ENCODE measurements at places on chromosomes 16 and 17.

GRCh38 chr17:35809855-35810461, 674 bp downstream of the TAF15 start:
- DNase-seq, result no peak

DNA sequence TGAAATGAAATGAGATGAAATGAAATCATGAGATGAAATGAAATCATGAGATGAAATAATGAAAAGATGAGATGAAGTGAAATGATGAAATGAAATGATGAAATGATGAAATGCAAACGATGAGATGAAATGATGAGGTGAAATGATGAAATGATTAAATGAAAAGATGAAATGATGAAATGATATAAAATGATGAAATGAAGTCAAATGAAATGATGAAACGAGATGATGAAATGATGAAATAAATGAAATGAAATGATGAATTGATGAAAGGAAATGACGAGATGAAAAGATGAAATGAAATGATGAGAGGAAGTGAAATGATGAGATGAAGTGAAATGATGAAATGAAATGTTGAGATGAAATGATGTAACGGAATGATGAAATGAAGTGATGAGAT, 595.6 kb downstream of the TP53TG3F start:
- DNase-seq, result no peak

- no peak for DNase-seq
These were observed 103.5 kb upstream of the NOG start for GRCh38 chr17:56489980-56490379.

- DNase-seq, result no peak
These were observed 91.3 kb downstream of the SOCS1 start for GRCh38 chr16:11164482-11165270.

DNA sequence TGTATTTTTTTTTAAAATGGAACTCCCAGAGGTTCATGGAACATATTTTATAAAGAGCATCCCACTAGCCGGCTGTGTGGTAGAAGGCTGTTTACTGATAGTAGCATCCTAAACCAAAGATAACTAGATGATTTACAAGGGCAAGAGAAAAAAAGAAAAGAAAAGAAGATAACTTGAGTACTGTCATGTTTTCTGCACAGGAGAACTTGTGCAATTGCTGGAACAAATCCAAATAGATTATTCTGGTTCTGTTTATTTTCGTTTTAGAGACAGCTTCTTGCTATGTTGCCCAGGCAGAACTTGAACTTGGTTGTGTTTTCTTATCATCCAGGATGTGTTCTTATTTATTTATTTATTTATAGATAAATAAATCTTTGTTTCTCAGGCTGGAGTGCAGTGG, 20.9 kb upstream of the PPM1D start:
- no peak for DNase-seq

- no peak for DNase-seq
These were observed 428 bp downstream of the SGSM2 start for GRCh38 chr17:2337544-2338314.

DNA sequence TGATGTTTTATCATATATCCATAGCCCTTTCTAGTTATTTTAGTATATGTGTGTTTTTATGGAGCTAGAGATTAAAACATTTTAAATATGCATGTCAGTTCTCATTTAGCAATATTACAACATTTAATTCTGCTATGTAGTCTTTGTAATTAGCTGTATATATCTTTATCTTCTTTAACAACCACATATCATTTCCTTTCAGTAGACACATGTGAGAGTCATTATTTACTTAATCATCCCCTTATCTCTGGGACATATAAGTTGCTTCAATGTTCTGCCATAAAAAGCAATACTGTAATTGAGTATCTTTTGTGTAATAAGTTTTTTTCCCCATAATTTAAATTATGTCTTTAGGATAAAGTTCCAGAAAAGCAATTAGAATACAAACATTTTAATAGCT, 52.0 kb upstream of the CLEC3A start:
- DNase-seq, result no peak

DNA sequence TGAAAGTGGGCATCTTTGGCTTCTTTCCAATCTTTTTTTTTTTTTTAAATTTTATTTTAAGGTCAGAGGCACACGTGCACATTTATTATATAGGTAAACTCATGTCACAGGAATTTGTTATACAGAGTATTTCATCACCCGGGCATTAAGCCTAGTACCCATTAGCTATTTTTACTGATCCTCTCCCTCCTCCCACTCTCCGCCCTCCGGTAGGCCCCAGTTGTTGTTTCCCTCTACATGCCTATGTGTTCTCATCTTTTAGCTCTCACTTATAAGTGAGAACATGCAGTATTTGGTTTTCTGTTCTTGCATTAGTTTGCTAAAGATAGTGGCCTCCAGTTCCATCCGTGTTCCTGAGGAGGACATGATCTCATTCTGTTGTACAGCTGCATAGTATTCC, 108.5 kb downstream of the CYB561 start:
- DNase-seq, result no peak

DNA sequence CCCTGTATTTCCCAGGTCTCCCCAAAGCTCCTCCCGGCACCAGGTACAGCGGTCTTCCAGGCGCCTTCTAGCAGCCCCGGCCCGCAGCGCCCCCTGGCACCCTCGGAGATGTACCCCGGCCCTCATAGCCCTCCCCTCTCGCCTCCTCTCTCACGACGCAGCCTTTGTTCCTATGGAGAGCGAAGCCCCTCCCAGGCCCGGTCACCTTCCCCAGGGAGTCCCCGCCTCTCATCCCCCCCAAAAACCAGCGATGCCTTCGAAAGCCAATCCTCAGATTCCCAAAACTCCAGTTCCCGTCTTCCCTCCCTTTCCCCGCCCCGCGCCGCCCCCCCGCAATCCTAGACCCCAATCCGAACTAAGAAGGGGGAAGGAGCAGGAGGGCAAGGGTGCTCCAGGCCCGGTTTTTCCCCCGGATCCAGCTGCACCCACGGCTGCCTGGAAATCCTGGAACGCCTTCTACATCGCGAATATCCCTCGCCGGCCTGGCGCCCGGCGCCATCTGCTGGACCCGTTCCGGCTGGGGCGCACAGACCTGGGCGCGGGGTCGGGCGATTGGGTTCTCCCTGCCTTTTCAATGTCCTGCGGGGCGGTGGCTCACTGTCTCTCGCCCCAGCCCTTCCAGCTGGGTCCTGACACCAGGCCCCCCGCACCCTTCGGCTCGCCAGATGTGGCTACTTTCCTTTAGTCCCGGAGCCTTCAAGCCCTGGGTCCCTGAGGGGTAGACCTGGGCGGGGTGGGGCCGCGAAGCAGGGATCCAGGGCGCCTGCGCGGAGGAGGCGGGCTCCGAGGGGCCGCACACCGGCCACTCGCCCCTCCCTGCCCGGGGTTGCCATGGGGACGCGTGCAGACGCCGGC, at the start of gene DNAH2:
Gene DNAH2 (plus strand): TSS at position 844 of the 855 bp plus-strand sequence. CDS start 1,991 bp downstream, outside the sequence.
- peak; percentile 29 for DNase-seq

DNA sequence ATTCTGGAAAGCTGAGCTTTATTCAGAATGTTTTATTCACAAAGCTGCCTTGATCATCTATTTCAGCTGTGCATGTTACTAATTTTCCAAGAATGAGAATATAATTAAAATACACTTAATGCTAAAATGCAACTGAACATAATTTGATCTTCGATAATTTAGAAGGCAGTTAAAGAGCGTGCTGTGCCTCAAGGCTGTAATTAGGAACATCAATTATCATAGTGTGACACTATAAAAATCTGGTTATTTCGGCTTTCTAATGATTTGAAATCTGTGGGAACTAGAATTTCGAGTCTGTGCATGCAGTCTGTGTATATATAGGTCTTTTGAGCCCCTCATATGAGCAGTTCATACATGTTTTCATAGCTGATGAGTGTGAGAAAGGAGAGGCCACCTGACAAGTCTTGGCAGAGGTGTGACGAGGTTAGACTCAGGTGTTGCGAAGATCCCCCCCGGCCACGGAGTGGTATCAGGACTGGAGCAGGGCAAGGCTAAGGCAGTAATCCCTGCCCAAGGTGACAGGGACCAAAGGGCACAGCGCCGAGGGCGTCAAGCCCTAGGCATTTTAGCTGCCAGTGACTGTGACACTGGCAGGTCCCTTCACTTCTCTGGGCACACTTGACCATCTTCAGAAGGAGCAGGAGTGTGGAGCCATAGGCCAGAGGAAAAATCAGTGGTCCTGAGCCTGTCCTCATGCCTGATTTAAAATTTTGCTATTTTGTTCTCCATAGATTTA, 328.5 kb downstream of the SNX29 start:
- no peak for DNase-seq

DNA sequence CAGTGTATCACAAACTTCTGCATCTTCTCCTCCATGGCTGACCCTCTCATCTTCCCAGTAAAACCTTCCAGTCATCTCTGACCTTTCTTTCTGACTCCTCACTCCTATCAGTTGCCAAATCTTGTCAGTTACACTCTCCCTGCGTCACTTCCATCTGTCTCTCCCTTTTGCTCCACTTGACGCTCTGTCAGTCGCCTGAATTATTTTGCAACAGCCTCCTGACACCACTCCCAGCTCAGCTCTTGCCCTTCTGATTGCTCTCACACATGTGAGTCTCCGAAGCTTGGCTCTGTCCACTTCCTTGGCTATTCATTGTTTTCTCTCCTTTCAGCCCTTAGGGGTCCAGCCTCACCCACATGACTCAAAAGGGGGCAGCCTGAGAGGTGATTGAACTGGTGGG, 27.7 kb downstream of the DHRS7C start:
- no peak for DNase-seq

DNA sequence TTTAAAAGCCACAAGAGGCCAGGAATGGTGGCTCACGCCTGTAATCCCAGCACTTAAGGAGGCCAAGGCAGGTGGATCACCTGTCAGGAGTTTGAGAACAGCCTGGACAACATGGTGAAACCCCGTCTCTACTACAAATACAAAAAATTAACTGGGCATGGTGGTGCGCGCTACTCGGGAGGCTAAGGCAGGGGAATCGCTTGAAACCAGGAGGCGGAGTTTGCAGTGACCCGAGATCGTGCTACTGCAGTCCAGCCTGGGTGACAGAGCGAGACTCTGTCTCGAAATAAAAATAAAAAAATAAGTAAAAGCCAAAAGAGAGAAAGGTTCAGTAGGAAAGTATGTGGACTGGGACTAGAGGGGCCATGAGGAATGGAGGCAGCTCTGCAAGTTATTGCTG, 13.1 kb upstream of the ITGAL start:
- DNase-seq, result no peak

DNA sequence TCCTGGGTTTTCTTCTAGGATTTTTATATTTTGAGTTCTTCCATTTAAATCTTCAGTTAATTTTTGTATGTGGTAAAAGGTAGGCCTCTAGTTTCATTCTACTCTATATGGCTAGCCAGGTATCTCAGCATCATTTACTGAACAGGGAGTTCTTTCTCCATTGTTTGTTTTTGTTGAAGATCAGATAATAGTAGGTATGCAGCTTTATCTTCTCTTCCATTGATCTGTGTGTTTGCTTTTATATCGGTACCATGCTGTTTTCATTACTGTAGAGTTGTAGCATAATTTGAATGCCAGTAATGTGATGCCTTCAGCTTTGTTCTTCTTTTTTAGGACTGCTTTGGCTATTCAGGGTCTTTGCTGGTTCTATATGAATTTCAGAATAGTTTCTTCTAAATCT, 77.3 kb downstream of the USP22 start:
- DNase-seq, result no peak

GRCh38 chr17:42067371-42068091, 17.1 kb upstream of the C17orf113 start:
- DNase-seq, result no peak

GRCh38 chr16:82405736-82406135, 221.0 kb upstream of the CDH13 start:
- no peak for DNase-seq

DNA sequence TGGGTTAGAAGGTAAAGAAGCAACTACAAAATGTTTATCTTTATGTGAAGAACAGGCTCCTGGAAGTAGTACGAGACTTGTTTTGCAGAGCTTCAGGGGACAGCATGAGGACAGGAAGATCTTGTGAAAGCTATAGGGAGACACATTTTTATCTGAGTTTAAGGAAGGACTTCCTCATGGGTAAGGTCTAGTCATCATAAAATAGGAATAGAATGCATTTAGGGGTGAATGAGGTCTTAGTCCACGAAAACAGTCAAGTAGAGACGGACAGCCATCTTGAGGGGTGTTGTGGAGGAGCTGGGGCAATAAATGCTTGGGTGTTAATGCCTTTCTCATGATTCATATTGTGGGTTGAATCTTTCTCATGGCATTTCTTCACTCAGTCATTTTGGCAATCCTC, 24.3 kb downstream of the KCNJ16 start:
- no peak for DNase-seq

DNA sequence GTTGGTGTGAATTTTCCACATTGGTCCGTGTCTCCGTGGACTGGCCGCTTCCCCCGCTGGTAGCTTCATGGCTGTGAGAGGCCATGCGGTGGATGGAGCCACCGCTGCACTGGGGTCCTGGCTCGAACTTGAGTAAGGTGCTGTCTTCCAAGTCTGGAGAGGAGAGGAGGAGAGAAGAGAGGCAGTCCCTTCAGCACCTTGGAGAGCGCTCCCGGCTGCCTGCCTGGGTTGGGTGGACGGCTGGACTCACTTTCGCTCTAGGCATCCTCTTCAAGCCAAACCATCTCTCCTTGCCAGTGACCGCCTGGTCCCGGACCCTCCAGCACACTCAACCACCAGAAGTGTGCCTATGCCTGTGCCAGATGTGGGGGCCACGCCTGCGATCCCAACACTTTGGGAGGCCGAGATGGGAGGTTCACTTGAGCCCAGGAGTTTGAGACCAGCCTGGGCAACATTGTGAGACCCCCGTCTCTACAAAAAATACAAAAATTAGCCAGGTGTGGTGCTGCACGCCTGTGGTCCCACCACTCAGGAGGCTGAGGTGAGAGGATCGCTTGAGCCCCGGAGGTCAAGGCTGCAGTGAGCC, 6.2 kb downstream of the JPH3 start:
- DNase-seq, result no peak

DNA sequence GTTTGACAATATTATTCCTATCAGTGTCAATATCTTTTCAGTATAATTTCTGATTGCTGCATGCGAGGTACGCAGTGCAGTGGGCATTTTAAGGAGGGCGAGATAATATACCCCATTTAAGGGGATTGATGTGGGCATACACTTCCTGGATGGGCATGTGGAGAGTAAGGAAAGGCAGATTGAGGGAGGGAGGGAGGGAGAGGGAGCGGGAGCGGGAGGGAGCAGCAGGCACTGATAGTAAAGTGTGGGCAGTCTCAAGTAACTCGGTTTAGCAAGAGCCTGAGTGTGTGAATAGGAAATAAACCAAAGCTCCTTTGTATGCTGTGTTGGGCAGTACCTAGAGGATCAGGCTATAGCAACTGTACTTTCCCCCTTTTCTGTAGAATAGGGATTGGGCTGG, 5.1 kb downstream of the BPTF start:
- DNase-seq, result no peak

DNA sequence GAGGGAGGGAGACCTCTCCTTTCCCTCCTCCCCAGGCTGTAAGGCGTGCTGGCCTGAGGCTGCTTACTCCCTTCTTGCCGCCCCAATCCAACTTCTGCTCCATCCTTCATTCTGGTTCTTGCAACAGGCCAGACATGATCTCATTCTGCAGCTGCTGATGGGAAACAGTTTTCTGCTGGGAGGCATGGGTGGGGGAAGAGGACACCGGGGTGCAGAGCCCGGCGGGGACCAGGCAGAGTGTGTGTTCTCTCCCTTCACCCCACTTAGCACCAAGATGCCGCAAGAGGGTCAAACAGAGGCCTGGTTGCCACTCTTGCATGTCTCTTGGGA, 1.4 kb downstream of the SARM1 start:
- no peak for DNase-seq
